ENCODE measurements at places on chromosomes 3 and 15.

DNA sequence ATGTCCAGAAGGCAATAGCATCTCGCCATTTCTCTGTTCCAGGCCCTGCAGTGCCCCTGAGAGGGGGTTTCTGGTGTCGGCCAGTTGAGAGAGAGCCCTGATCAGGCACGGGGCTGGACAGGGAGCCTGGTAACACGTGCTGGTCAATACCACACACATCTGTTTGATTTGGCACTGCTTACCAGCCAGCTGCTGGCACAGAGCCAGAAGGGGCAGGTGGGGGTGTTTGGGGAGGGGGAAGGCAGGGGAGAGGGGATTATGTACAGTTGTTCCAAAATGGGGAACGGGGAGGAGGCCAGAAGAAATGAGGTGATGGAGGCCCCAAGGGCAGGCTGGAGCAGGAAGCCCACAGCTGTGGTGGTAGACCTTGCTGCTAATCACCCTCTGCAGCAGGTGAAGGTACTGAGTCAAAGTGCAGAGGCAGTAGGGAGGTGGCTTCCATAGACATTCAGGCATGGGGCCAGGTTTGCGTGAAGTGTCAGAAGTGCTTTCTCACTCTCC, 153.5 kb upstream of the LPP start:
- no peak for DNase-seq

DNA sequence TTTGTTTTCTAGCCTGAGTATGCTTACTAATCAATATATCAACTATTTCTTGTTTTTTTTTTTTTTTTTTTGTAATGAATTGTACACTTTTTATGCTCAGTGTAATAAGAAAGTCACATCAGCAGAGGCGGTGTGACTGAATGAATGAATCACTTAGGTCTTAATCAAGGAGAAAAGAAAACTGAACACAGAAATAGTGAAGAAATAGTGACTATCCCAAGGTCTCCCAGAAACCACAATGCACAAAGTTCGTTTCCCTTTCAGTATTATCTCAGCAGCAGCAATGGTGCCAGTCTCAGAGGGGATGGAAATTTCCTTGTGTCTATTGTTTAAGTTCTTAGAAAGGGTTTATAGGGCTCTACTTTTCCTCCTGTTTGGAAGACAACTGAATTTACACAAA, 80.7 kb downstream of the NR1I2 start:
- DNase-seq = no peak

GRCh38 chr15:101193120-101193644, 58.7 kb downstream of the CHSY1 start:
- no peak for DNase-seq

DNA sequence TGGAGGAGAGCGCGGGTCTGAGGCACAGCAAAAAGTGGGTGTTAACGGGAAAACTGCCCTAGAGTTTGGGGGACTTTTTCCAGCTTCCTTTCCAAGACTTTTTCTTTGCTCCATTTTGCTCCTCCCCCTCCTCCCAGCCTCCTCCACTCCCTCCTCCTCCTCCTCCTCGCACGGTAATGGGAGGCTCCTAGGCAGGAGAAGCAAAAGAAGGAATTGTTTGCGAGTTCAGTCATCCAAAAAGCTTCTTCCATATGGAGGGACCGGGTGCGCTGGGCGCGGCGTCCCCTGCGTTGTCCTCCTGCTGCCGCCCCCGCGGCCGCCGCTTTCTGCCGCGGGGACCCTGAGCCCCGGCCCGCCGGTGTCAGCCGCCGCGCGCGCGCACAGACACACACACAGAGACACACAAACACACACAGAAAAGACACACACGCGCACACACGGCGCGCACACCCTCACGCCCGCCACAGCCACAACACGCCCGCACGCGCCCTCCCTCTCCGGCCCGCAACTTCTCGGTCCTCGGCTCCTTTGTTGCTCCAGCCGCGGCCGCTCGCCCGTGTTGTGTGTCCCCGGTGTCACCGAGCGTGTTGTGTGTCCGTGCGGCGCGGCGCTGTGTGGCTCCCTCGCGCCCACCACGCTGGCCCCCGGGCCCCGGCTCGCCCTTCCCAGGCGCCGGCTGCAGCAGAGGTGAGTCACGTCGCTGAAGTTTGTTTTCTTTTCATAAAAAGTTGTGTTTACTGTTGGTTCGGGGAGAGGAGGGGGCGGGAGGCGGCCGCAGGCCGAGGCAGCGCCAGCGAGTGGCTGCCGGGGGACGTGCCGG, at the start of gene BOC:
Gene BOC, plus strand, starts transcription at position 228 of the 820 bp plus-strand sequence. CDS start 38,246 bp downstream, outside the sequence.
- DNase-seq = no peak

DNA sequence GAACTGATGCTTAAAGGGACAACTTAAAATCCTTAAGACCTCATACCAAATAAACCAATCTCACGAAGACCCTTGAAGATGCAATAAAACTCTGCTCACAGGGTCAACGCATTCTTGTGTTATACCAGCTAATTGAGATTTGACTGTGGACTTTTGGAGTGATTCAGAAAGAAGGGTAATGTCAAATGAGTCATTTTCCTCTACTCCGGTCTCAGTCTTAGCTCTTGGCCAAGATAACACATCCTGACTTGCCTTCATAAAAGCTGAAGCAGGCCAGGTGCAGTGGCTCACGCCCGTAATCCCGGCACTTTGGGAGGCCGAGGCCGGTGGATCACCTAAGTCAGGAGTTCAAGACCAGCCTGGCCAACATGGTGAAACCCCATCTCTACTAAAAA, 3.8 kb downstream of the PKM start:
- DNase-seq = peak; percentile 11

All from effector CD4-positive, alpha-beta T cell (primary cell).